CD4-positive, alpha-beta T cell treated with Interleukin-10 for 1 hour (primary cell): ENCODE measurements at places on chromosomes 16 and 17.

DNA sequence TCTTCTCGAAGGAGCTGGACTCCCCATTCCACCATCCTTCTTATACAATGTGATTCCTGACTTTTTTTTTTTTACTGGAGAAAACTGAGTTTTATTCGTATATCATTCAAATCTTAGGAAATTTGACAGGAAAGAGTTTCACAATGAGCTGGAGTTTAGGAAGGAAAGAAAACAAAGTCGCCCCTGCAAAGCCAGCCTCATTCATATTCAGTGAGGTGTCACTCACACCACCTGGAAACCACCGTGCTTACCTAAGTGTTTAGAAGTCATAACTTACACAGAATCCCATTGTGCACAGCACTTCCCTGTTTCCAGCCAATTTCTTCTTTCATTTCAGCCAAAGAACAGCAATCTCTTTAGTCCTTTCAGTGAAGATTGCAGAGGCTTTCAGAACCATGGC is 90.3 kb upstream of the CHMP6 start:
- DNase-seq: no peak

- DNase-seq: no peak
Observed at GRCh38 chr17:40342504-40343218, 21.9 kb downstream of the GJD3 start.

DNA sequence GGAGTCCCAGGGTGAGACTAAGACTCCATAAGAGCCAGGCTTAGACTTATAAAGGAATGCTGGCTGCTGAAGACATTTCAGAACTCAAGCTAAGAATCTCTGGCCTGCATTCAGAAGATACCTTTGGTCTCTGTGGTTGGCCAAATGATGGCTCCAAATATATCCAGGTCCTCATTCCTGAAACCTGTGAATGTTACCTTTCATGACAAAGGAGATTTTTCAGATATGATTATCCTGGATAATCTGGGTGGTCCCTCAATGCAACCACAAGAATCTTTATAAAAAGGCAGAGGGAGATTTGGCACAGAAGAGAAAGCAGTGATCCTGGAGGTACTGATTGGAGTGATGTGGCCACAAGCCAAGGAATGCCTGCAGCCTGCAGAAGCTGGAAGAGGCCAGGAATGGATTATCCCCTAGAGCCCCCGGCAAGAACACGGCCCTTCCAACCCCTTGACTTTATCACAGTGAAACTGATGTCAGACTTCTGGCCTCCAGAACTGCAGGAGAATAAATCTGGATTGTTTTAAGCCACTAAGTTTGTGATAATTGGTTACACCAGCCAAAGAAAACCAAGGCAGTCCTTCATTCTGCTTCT is 253.3 kb downstream of the SLC39A11 start:
- DNase-seq: no peak

DNA sequence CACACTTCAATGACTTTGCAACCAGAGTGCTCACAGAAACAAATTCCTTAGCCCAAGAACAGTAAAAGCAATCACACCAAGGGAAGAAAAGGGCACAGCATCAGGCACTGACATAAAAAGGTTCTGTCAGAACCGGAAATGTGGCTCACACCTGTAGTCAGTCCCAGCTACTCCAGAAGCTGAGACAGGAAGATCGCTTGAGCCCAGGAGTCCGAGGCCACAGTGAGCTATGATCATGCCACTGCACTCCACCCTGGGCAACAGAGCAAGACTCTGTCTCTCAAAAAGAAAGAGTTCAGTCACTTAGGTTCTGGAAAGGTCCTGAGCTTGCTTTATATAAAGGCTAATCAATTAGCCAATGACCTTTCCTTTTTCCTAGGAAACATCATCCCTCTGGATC is 22.7 kb downstream of the YWHAE start:
- DNase-seq: no peak

- DNase-seq: no peak
Observed at GRCh38 chr17:11383157-11383556, 142.1 kb downstream of the SHISA6 start.

GRCh38 chr17:80963812-80964543 is 27.7 kb upstream of the CHMP6 start:
- DNase-seq: no peak

DNA sequence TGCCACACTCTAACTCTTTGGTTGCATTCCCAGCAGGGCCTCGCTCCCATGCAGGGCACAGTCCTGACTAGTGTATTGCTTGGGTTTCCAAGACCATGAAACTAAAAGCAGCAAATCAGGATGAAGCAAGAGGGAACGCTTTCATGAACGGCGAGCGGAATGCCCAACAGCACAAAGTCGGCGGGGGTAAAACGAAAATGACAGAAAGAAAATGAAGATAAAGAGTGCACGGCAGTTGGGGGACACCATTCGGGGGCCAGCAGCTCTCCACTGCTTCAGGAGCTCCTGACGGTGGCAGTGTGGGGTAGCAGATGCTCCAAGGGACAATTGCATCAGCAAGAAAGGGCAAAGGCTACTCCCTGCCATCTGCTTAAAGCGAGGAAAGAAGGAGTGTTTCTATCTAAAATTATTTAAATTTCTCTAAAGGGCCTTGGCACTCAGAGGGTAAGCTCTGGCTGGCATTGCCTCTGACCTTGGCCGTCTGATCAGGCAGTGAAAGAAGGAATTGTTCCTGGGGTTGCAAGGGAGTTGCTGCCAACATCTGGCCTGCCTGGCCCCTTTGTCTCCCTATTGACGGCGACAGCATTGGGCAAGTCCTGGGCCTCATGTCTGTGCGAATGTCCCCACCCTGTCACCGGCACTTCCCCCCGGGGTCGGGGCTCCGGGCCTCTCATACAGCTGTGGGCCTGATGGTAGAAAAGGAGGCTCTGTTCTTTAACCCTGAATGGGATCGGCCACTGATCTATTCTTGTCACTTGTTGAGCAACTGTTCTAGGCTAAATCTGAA is 138.2 kb downstream of the CMIP start:
- no peak for DNase-seq

GRCh38 chr17:39661744-39662541 is 3.2 kb upstream of the TCAP start:
- no peak for DNase-seq

- DNase-seq: no peak
Observed at GRCh38 chr17:33492731-33493265, 199.7 kb upstream of the ASIC2 start.

DNA sequence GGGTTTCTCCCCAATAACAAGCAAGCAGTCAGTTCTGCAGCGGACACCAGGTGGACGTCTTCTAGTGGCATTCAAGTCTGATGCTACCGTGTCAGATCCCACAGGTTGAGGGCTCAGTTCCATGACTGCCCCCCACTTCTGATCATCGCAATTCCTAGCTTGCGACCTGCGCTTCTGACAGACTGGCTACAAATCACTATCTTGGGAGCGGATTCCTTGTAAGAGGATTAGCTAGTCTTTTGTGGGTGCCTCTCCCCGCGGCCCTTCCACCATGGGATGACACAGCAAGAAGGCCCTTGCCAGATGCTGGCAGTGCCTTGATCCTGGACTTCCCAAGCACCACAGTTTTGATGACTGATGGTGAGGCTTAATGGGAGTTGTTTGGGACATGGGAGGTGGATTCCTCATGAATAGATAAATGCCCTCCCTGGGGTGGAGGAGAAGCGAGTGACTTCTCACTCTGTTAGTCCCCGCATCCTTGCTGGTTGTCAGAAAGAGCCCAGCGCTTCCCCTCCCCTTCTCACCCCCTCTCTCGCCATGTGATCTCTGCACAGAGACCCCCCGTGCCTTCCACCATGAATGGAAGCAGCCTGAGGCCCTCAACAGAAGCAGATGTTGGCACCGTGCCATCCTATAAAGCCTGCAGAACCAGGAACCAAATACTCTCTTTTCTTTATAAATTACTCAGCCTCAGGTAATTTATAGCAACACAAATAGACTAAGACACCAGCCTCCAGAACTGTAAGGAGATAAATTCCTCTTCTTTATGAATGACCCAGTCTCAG is 19.1 kb downstream of the CDIP1 start:
- no peak for DNase-seq

- DNase-seq: no peak
Observed at GRCh38 chr16:78993346-78993745, 607.2 kb downstream of the MAF start.

GRCh38 chr17:43024407-43025289 is at the start of gene RND2:
Gene RND2, plus strand, starts transcription at chr17:43025231. Its CDS starts 117 bp downstream, at chr17:43025348.
- DNase-seq: peak; percentile 88

DNA sequence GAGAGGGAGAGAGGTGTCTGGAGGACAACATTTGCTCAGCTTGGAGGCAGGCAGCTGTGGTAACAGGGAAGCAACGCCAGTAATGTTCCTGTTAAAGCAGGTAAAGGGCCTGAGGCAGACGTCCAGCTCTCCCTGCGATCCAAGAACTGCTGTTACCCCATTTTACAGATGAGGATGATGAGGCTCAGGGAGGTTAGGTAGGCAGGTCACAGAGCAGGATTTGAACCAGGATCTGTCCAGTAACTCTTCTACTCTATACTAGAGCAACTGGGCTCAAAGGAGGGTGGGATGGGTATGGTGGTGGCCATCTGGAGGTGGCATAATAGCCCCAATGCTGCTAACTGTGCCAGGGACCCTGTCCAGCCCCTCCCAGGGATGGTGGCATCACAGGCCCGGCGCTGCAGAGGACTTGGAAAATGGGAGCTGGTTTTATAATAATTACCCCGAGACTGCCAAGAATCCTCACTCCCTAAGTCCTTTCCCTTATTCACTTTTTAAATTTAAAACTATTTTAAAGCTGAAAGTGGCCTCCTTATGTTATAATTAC is 12.0 kb downstream of the CA7 start:
- no peak for DNase-seq

GRCh38 chr17:51499897-51500296 is 239.6 kb downstream of the UTP18 start:
- no peak for DNase-seq

DNA sequence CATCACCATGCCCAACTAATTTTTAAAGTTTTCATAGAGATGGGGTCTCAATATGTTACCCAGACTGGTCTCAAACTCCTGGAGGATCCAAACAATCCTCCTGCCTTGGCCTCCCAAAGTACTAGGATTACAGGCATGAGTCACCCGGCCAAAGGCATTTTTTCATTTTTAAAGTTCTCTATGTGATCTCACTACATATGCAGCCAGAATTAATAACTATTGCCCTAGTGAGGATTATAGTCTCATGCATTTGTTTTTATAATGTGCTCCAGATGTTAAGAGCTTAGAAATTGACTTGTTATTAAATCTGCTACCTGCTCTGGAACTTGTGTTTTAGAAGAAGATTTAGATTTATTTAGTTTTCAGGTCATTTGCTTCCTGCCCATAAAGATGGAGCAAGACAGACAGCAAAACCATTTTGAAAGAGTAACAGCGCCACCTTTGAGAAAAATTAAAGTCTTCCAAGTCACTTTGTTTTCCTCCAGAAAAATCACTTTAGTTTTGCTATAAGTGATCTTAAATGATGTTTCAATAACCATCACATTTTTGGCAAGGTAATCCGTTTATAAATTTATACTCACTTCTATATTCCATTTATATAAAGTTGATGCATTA is 79.5 kb downstream of the CA4 start:
- no peak for DNase-seq

GRCh38 chr16:53913099-53913870 is 209.3 kb downstream of the FTO start:
- DNase-seq: no peak
